ENCODE measurements at places on chromosomes 7 and 10.

- no peak for DNase-seq
Observed at GRCh38 chr7:100122067-100122466, 2.6 kb downstream of the CNPY4 start.

GRCh38 chr7:125061-125475 is 67.3 kb upstream of the FAM20C start:
- no peak for DNase-seq

DNA sequence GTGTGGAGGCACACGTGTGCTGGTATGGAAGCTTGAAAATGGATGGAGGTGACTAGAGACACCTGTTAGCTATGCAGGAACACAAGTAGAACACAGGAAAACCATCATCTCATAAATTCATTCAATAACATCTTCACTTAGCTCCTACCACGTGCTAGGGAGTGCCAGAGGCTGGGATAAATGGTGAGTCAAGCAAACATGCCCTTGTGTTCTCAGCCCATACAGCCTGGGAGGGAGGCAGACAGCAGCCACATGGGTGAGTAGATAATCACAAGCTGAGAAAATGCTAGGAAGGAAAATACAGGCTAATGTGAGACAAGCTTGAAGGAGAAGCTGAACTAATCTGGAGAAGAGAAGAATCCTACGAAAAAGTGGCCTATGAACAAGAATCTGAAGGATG is 468.0 kb upstream of the ZMIZ1 start:
- DNase-seq = no peak

GRCh38 chr7:84025332-84025927 is 169.2 kb downstream of the SEMA3A start:
- DNase-seq = peak; percentile 93

Data from iris pigment epithelial cell (primary cell).